Stimulated activated CD4-positive, alpha-beta T cell treated with anti-CD3 and anti-CD28 coated beads, Interleukin-12 subunit alpha, Interleukin-12 subunit beta, amount 100 ng/mL, for 48 hours (primary cell): ENCODE measurements at places on chromosomes 5 and 9.

DNA sequence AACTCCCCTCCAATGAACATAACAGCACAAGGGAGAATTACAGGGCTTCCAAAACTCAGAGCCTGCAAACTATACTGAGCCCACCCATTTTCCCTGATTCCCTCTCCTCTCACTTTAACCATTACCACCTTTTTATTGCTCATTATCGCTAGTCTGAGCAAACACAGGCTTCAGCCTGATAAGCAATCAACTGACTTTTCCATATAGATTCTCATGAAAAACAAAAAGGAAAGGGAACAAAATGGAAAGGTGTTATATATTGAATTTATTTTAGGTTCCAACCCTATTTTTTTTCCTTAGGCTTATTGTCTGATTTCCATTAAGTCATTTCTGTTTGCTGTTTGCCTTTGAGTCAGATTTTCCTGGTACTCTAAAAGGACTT lies 27.9 kb downstream of the SEMA6A start:
- DNase-seq: no peak

DNA sequence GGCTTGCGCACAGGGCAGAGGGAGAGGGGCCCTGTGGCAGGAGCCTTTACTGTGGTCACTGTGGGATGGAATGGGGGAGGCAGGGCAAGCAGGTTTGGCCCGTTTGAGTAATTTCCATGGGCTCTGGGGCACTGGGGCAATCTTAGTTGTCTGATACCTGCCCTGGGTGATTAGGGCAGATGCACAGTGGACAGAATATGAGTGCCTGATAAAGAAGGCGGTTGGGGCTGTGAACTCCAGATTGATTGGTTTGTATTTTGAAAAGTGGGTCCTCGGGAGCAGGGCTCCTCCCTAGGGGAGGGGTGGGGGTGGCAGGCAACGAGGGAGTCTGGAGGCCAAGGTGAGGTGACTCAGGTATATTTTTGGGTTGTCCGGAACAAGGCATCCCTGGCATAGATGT lies 247.5 kb downstream of the NSG2 start:
- no peak for DNase-seq

DNA sequence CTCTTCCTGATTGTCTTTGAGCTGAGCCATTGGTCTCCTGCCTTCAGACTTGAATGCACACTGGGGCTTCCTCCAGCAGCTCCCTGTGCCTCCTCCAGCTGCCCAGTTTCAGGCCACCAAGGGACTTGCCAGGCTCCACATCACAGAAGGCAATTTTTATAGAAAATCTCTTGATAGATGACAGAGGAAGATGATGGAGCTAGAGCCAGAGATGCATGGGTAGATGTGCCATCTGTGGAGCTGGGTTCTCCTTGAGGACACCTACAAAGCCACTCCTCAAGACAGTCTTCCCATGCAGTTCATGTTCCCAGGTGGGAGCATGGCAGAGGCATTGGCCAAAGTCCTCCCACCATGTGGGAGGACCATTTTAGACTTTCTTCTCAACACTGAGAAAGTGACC lies 239.6 kb upstream of the IRX1 start:
- DNase-seq: no peak

DNA sequence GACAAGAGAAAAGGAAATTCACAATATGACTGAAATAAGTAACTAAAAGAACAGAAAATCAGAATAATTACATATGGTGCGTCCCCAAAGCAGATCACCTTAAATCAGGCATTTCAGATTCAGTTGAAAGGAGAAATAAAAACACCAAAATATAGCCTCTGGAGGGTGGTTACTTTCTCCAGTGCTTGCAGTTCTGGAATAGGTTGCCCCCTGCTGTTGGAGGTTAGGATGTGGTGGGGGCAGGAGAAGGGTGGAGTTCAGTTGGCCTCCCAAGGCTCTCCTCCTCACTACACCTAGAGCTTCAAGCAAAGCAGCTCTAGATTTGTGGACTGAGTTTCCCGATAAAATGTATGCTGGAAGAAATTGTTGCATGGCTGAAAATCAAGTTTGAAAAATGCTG lies 338.2 kb upstream of the TLE4 start:
- DNase-seq: no peak

GRCh38 chr9:84781931-84782866 lies 112.7 kb downstream of the NTRK2 start:
- DNase-seq: no peak

DNA sequence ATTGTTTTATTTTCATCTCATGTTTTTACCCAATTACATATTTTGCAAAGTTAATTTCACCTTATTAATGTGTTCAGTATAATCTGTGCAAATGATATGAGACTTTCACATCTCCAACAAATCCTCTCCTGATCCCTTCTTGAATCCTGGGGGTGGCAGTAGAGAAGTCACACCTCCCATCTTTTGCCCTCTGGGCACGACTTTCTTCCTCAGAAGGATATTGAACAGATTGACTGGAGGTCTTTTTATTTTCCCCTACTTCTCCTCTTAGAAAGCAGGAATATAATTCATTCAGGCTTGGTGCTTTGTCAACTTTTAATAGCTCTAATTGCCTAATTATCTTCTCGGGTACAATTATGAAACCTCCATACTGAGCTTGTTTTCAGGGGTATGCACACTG lies 1037.1 kb upstream of the NUDT12 start:
- no peak for DNase-seq

DNA sequence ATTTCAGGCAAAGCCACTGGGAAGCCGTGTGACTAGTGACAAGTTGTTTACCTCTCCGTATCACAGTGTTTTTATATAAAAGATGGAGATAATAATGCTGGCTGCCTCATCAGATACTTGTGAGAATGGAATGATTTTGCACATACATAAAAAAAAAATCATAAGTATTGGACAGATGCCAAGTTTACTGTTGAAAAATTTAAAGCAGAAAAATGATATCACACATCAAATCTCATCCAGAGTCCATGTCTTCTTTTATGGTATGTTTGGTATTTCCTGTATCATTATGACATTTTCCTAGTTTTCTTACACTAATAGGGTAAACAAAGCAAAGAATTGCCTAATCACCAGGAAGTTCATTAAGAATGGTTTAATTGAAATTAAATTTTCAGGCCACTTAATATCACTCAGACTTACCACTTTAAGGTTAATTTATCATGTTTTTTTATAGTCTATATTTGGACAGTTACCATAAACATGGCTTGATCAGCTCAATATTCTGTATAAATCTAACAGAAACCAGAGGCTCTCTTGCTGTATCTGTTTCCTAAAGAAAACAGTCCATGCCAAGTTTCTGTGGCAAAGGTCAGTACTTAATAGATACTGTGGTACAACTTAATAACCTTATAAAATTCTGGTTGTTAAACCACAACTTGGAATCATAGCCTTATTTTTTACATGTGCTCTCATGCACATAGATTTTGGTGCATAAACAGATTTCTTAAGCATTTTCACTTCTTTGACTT lies 656.5 kb upstream of the RIOK2 start:
- no peak for DNase-seq

DNA sequence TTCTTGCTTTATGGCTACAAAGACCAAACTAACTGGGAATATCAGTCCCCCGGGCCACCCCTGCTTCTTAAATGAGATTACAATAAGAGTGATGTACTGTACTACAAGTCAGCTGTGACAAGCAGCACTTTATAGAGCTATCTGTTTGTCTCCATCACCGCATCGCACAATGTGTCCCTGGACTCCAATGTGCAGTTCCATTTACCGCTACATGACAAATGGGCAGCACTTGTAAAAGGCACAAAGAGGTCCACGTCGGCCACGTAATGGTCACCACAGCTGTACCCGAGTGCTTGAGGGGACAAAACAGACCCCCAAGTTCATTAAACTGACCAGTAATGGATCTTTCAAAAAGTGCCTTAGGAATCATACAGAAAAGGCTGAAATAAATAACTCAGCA lies 54.1 kb downstream of the PSMB7 start:
- DNase-seq: no peak

DNA sequence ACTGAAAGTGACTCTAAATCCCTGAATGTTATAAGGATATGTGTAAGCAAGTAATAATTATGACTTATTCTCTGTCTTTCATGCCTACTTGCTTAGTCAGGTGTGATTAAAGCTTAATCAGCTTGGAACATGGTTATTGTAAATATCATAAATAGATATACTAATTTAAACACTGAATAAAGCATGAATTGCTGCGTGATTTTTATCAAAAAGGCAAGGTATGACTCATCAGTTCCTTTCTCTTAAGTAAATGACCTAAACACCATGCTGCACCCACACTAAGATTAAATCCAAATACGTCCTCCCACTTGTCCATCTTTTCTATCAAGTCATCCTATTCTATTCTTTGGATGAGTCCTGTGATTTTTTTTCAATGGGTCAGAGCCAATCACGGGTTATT lies 124.6 kb upstream of the MTAP start:
- no peak for DNase-seq

DNA sequence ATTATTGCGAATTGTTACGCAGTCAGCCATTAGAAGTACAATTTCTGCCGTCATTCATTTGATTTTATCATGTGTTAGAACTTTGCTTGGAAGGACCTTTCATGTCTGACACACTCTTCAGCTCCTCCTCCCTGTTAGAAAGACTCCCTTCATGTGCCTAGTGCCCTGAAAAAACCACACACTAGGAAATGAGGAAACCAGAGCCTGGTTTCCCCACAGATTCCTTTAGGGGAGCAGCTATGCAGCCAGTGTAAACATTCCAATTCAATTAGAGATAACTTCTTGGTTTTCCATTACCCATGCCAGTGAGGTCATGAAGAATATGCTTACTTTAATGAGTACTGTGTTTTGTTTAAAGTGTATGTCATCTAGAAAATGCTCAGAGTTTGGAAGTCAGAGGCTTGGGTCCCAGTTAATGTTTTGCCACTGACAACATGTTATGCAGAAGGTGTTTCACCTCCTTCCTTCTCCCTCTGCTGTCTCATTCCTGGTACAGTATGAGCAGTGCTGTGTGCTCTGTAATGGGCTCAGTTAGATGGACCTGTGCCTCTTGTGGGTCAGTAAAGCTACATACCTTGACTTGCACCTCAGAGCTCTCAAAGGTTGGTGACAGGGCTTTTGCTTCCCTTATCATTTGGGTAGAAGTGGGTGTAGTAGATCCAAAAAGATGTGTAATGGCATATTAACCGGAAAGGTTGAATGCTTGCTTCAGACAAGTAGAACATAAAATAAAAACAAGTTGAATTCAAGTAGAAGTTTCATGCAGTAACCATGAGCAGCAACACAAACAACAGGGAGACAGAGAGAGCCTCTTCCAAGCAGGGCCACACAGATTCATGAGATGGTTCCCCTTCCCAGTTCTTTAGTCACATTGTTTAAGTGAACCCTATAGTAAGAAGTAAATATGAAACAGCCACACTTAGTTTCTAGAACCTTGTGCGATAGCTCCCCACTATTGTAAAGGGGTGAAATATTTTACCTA lies 52.6 kb upstream of the TNFAIP8 start:
- no peak for DNase-seq

DNA sequence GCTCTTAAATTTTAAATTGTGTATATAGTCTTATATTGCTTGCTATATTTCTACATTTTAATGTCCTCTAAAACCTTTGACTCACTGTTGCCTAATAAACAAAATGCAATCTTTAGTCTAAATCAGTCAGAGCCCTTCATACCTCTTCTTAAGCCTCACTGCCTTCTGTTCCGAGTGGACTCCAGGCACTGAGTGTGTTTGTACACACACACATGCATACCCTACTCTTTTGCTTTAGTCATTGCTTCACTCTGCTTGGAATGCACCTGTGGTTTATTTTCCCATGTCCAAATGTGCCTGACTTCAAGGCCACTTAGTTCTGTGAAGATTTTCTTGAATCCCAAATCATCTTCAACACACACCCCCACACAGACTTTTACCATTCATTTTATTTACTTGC lies 60.9 kb downstream of the SLC12A2 start:
- DNase-seq: no peak

GRCh38 chr5:158483281-158483860 lies 616.3 kb downstream of the EBF1 start:
- no peak for DNase-seq

GRCh38 chr5:161284445-161284844 lies 262.1 kb downstream of the GABRB2 start:
- DNase-seq: no peak

- no peak for DNase-seq
Observed at GRCh38 chr5:90248640-90249039, 160.9 kb downstream of the CETN3 start.

GRCh38 chr5:79628276-79628675 lies 16.0 kb downstream of the TENT2 start:
- no peak for DNase-seq

- DNase-seq: no peak
Observed at GRCh38 chr5:136364307-136364706, 1.0 kb downstream of the TRPC7 start.

- no peak for DNase-seq
Observed at GRCh38 chr5:90221951-90222350, 187.6 kb downstream of the CETN3 start.

DNA sequence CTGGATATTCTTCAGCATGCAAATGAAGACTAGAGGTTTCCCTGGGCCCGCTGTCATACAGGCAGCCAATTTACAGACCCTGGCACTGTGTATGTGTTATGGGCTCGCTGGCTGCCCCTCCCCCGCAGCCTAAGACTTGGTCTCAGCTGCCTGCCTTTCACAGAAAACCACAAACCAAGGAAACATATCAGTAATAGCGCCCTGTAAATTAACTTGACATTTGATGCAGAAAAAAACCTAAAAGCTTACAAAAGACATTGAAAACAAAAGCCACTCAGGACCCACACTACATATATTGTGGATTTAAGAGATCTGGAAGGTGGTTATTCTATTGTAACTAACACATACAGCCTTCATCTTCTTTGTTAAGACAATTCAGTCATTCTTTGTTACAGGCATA lies 287.0 kb upstream of the TMEM161B start:
- DNase-seq: no peak

- no peak for DNase-seq
Observed at GRCh38 chr9:125913551-125913950, 166.4 kb downstream of the PBX3 start.

DNA sequence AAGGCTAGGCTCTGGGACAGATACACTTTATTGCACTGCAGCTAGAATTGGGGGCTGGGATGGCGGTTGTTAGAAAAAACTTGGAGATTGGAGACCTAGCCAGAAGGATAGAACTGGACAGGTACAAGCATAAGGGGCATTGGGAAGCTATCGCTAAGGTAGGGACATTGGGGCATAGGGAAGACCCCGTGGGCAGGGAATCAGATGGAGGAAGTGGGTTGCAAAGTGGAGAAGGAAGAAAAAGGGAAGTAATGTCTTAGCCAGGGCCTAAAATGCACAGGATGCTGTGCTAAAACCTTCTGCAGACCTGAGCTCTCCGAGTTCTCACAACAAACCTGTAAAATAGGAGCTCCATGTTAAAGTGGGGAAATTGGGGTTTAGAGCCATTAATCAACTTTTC lies 178.2 kb downstream of the ZDHHC21 start:
- DNase-seq: no peak

- DNase-seq: no peak
Observed at GRCh38 chr5:179802207-179802883, 4.3 kb downstream of the MGAT4B start.

- DNase-seq: no peak
Observed at GRCh38 chr5:80507663-80508062, 19.8 kb downstream of the FAM151B start.

DNA sequence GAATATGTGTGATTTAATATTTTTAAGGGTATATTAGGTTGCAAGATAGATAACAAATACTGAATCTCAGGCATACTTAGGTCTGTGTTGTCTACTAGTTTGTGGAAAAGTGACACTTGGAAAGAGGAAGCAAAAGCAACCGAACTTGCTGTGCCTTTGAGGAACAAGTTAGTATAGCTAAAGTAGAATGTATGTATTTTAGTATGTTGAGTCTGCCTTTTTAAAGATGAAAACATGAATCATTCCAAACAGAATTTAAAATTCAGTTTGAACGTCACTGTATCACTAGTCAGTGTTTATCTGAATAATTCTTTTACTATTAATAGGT lies 12.9 kb downstream of the TLE4 start:
- no peak for DNase-seq

- DNase-seq: no peak
Observed at GRCh38 chr5:67880876-67881275, 334.7 kb upstream of the PIK3R1 start.
